ENCODE measurements at places on chromosomes 1 and 21.
A peak's percentile ranks its signal among the peaks of the same experiment; 100 is the strongest.

GRCh38 chr1:244207935-244208244 is 156.8 kb downstream of the ZBTB18 start:
- DNase-seq, result no peak

DNA sequence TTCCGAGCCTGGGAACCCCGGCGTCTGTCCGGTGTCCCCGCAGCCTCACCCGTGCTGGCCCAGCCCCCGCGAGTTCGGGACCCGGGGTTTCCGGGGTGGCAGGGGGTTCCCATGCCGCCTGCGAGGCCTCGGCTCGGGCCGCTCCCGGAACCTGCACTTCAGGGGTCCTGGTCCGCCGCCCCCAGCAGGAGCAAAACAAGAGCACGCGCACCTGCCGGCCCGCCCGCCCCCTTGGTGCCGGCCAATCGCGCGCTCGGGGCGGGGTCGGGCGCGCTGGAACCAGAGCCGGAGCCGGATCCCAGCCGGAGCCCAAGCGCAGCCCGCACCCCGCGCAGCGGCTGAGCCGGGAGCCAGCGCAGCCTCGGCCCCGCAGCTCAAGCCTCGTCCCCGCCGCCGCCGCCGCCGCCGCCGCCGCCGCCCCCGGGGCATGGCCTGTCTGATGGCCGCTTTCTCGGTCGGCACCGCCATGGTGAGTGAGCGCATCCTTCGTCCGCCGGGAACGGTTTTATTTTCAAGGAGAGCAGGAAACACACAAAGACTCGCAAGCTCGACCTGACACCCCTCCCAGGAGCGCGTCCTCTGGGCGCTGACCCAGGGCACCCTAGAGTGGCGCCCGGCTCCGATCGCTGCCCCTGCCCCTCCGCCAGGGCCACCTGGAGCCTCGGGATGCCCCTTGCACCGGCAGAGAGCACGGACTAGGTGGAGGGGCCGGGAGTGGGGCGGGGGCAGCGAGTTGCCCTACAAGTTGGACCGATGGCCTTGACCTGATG is at the start of gene ABCG1:
Gene ABCG1 (plus strand): TSS at position 305 of the 770 bp plus-strand sequence. CDS start 123 bp downstream, at position 428.
- peak; percentile 49 for DNase-seq

DNA sequence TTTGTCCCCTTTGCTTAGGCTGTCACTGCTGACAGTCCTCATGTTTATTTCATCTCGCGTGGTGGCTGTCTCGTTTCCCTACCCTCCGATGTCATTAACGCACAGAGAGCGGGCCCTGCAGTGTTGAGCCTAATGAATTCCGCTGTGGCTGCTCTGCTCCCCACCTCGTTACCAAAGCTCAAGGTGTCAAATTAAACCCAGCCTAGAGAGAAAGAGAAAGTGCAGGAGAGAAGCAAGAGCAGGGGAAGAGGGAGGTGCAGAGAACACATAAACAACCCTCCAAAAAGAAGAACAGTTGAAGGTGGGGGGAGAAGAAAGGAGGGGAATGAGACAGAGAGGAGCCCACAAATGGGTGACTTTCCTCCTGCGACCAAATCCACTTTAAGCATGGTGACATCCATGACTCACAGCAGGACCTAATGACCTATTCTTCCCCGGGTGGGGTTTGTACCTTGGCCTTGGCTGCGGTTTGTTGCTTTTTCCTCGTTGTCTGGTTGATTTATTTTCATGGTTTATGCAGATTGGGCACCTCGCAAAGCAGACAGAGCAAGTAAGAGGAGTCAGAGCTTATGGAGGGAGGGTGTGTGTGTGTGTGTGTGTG is 92.5 kb downstream of the PBX1 start:
- DNase-seq, result no peak

DNA sequence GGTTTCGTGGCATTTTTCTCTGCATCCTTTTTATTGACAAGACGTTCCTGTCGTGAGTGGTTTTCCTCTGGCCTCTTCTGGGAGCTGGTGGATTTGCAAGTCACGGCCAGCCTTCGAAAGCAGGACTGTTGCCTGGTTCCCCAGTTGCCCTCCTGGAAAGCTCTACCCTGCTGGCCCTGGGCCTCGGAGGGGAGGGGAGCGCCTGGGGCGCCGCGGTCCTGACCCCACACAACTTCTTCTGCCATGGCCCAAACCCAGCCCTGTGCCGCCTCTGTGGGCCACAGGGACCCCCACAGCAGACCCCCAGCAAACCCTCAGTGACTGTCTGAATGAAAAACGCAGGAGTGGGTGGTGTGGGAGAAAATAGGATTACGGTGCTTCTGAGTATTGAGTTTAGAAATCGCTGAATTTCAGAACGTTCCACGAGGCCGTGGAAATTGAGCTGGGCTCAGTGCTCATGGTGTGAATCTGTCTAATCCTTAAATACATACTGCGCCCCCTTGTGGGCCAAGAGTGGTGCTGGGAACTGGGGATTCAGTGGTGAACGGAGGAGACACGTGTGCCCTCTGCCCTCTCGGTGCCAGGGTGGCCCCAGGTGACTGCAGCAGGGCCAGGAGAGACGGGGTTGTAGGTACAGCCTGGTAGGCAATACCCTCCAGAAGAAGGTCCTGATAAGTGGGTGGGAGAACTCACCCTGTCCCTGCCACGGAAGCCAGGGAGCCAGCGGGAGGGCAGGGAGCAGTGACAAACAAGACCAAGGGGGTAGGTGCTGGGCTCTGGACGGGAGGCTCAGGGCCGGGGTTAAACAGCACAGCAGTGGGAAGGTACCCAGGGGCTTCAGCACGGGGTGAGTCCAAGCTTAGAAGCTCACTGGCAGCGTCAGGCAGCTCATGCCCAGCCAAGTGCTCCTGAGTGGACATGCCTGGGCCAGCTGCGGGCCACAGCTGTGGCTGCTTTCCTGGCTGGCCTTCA is 101.2 kb upstream of the COL6A1 start:
- DNase-seq, result peak; percentile 27

DNA sequence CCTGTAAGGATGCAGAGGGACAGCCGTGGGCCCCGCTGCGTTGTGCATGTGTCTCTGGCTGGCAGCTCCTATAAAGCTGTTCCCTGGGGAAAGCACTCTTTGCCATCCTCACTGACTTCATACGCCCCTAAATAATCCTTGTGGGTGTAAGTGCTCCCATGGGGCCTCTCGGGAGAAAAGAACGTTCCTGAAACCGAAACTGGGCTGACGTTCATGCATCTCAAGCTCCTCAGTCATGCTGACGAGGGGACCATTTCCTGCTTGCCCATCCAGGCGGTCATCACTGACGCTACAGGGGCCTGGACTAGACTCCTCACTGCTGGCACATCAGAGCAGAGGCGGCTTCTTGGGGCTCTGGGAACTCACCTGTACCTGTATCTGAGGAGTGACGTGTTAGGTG is 73.1 kb upstream of the USP24 start:
- peak; percentile 63 for DNase-seq

DNA sequence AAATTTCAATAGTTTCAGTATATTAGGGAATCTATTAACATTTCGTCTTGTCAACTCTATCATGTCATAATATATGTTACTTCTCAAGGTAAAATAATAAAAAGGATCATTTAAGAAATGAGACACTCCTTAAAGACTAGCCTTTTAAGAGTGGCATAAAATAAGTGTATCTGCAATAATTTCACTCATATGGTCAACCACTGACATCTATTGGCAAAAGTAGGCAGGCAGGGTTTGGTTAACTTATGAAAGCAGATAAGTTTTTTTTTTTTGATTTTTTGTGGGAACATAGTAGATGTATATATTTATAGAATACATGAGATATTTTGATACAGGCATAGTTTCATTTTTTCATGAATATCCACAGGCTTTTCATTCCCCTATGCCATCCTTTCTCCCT is 5.5 kb upstream of the RGS21 start:
- no peak for DNase-seq

Measured in GM06990 (cell line).